ENCODE measurements at places on chromosomes 12 and 14. TPM values are rescaled to one million over a fixed set of nuclear protein-coding genes. Genes with fewer than 3 reads are reported as not detected.

GRCh38 chr12:49294804-49295081 is 204 bp upstream of the PRPH start:
- DNase-seq: no peak

GRCh38 chr12:121214166-121214777 is 4.3 kb downstream of the P2RX4 start:
- DNase-seq: no peak

- no peak for DNase-seq
Measured at GRCh38 chr12:92988622-92989130, 59.6 kb upstream of the EEA1 start.

GRCh38 chr12:127297327-127297726 is 969.6 kb upstream of the TMEM132C start:
- no peak for DNase-seq

DNA sequence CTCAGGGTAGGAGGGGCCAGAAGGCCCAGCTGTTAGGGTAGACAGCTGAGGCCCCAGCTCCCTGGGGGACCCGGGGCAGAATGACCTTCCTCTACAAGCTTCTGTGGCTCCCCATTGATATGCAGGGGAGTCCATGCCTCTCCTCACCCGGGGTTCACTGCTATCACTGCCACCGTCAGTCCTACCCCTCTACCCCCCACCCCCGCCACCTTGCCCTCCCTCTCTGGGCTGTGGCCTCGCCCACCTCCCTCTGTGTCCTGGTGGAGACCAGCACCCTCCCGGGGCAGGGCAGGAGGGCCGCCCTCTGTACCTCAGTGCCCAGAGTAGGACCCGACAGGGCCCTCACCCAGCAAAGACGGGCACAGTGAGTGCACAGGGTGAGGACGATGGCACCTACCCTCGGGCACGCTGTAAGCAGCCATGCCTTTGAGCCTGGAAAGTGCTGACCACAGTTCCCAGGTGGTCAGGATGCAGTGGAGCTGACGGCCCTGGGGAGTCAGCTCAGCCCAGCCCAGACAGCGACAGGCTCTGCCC is 88.4 kb upstream of the SFSWAP start:
- no peak for DNase-seq

DNA sequence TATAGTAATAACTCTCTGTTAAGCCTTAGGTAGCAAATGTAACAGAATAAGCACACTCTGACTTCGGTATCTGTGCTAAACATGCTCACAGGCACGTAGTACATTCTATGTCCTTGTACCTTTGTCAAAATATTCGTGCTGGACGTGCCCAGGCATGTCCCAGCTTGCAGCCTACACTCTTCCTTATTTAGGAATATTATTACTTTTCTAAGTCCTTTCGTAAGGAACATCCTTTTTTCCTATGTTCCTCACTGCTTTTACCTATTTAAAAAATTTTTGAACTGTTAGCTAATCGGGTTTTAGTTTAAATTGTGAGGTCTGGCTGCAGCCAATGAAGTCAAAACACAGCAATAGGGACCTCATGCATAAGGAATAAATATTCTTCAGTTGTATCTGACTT is 24.1 kb upstream of the UBC start:
- DNase-seq: no peak

DNA sequence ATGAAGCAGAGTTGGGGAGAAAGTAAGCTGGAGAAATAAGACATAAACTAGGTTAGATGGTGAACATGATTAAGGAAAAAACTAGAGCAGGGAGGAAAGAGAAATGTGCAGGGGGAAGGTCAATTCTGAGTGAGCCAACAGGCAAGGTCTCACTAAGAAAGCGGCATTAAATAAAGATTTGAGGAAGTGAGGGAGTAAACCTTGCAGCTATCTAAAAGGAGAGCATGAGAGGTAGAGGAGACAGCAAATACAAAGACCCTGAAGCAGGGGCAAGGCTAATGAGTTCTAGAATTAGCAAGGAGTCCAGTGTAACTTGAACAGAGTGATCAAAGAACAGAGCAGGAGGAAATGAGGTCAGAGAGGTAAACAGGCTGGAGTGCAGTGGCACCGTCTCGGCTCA is 4.4 kb upstream of the SOCS2 start:
- no peak for DNase-seq

- DNase-seq: no peak
Measured at GRCh38 chr12:44379831-44380230, 496.3 kb downstream of the NELL2 start.

DNA sequence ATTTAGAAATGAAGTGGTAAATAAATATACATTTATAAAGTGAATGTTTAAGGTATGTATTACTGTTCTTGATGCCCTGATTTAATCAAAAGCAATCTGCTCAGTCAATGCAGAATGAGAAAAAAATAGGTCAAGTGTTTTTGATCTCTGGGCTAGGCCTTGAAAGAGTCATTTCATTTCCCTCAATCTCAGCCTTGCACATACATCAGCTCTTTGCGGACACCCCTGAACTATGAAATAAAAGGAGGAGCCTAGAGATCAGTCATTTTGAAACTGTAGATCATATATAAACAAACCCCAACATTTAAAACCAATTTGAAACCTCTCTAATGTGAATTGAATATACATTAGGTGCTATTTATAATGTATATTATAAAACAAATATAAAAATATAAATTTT is 42.5 kb downstream of the ATG2B start:
- no peak for DNase-seq

GRCh38 chr14:96086032-96086431 is 46.9 kb downstream of the C14orf132 start:
- DNase-seq: no peak

DNA sequence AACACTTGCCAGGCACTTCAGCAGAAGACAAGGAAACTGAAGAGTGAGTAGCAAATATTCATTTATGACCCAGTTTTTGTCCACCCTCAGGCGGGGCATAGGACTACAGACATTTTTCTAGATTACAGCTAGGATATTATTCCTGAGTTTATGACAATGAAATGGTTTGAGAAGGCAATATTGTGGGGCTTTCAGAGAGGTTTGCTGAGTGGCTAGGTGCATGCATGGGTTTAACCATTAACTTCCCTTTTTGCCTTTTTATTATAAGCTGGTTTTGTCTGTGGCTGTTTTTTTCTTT is 104.0 kb upstream of the BCAT1 start:
- no peak for DNase-seq

CPM gene
- 7.5 TPM for total RNA-seq

SDSL gene
- 8.5 TPM for total RNA-seq

SPX gene
- 12.4 TPM for total RNA-seq

PMEL gene
- total RNA-seq: not detected

ANKRD9 gene
- total RNA-seq: 148 TPM
